ENCODE measurements at places on chromosomes 6 and 20.

- DNase-seq, result no peak
These were observed 25.1 kb downstream of the PLAGL1 start for GRCh38 chr6:143982968-143983367.

DNA sequence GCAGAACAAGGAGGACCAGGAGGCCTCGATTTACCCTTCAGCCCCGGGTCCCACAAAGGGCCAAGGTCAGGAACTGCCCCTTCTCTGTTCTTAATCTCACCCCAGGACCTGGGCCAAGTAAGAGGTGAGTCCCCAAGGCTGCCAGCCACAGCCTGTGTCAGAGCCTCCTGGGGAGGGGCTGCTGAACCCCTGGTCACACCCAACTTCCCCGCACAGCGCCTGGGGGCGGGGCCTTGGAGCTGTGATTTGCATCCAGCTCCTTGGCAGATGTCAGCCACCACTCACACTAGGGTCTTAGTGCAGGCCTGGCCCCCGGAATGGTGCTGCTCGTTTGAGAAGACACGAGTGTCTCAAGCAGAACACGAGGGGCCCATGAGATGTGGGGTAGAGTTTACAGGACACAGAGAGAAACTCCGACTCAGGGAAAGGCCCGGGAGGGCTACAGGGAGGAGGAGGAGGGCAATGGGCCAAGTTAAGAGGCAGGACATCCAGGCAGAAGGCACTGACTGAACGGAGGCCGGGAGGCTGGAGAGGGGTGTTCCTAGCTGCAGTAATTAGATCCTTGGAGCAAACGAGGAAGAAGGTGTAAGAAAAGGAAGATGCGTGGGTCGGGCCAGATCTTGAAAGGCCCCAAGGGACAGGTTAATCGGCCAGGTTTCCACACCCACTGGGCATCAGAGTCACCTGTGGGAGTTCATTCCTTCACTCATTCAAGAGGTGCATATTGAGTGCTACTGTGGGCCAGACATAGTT, 26.9 kb downstream of the ZBP1 start:
- DNase-seq, result no peak

DNA sequence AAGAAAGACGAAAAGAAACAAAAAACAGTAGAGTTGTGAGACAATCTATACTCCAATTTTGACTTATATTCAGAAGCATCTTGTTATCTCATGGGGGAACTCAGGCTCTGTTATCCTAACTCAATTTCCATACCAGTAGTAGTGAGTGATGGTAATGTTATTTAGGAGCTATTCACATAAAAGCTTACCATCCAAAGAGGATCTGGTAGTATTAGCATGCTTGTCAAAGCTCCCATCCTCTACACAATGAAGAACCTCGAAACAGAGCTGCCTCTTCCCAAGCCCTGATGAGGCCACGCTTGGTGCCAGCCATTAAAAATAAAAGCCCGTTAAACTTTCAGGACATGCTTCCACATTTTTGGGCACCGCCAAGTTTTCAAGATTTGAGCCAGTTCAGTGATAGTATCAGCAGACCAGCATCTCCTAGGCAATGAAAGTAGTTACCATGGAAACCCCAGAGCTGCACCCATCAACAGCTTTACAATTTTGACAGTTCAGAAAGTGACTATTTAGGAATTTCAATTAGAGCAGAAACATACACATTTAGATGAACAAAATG, 173.3 kb downstream of the CD83 start:
- DNase-seq, result no peak

DNA sequence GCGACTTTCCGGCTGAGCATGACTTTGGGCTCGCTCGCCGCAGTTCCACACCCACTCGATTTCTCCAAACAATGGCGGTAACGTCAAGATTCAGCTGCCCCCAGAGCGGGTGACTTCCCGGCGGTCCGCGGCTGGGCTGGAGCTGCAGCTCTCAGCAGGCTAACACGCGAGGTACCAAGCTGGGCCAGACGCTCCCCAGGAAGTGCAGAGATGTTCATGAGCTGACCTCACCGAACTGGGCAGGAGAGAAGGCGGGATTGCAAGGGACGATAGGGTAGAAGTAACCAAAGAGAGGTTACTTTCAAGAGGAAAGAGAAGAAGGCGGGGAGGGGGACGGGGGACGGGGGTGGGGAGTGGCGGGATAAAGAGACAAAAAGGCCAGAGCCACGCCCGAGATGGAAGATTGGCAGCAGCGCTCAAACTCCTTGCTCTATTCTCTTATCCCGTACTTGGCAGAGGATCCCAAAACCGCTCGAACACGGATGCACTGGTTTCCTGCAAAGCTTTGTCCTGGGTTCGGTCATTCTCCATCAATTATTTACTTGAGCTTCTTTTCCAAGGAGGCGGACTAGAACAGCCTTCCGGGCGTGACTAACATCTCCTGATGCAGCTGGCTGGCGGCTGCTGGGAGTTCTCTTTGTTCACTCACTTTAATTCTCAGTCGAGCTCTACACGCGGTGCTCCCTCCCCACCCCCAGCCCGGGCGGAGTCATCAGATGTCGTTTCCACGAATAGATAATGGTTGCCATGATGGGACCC, at the start of gene MTCL3:
TSS of gene MTCL3 (minus strand) at position 626 of the 759 bp plus-strand sequence.
- DNase-seq, result no peak

GRCh38 chr20:47508278-47508677, 6.6 kb downstream of the NCOA3 start:
- no peak for DNase-seq

DNA sequence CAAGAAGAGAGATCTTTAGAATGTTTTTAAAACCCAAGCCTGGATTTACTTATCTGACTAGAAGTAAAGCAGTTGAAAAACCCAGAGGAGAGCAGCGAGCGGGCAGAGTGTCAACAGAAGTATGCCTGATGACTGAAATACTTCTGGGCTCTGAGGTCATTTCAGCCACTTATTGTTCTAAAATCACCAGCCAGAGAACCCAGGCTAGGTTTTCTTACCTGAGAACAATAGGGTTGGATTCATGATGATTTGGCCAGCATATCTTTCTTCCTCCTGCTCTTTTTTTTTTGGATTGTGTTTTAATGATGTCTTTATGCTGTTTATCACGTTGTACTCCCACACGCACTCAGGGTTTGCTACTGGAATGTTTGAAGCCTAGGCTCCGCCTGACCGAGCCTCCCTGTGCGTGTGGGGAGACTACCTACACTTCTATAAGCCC, 63.0 kb upstream of the KIF25 start:
- DNase-seq, result no peak

DNA sequence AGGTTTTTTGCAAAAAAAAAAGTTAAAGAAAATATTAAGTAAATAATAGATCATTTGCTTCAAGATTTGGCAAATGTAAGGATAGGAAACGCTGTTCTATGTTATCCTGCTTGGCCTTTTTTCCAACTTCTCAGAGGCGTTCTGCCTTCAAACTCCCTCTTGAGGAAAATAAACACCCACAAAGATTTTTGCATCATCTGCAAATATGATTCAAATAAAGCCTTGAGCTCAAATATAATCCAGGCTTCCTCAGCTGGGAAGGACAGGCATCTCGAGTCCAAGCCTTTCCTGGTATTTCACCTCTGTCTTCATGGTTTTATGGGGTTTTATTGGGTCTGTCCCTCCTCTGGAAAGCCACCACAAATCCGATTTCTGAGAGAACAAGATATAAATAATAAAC, 67.7 kb upstream of the PTPN1 start:
- DNase-seq, result no peak

DNA sequence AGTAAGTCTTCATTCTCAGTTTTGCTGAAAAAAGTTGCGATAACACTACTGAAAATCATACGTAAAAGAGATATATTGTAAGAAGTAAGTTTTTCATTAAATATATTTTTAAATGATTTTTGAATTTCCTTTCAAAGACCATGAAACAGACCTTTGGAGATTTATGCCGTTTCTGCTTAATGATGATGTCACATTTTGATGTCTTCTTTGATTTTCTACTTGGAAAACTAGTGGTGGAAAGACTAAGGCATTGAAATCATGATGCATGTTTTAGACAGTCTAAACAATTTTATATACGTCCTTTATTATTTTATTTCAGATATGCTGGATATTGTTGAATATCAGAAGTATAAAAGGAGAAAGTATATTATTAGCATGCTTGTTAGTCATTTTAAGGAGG, 33.7 kb downstream of the EYA4 start:
- DNase-seq, result no peak

DNA sequence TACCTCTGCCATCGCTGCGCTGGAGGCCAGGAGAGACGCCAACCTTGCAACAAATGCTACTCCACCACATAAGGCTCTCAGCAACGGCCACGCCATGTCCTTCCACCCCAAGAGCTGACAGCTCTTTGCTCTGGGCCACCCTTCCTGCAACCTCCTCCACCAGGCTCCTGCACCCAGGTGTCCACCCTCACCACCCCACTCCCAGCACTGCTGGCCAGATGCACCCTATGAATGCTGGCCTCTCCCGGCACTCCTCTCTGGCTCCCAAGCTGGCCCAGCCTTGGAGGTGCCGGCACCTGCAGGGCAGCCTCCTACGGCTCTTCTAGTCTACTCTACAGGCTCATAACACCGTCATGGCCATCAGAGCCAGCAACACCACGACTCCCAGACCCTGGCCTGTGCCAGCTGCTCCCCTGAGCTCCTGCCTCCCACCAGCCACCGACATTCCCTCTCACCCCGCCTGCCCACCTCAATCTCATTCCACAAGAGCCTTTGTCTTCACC, 11.2 kb downstream of the TAF4 start:
- DNase-seq, result no peak

- DNase-seq, result no peak
These were observed 1.1 kb downstream of the LRRC1 start for GRCh38 chr6:53795702-53796450.

DNA sequence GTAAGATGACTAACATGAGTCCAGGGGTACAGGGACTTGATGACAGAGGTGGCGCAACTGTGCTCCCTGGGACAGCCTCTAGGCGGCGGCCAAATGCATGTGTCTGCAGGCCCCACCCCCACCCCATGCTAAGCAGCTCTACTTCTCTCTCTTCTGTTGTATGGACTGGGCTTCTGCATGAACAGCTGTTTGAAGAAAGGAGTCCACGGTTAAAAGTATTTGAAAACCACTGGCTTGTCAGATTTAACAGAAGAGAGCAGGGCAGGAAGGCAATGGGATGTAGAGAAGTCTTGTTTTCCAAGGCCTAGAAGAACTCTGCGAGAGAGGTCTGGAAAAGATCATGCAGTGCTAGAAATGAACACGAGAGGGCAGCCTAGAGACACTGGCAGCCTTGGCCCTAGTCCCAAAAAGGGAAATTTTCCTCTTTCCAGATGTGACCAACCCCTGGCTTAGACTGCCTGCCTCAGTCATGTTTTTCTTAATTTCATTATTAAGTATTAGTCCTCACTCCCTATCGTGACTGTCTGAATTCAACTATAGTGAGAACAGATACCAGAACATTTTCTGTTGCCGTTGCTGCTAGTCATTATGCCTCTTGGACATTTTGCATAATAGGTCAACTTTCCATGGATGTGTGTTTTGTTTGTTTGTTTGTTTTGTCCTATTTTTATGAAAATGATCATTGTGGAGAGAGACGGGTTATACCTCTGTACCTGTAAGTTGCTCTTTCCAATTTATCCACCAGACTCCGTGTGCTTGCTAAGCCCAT, 265.0 kb downstream of the ADGRG6 start:
- no peak for DNase-seq

DNA sequence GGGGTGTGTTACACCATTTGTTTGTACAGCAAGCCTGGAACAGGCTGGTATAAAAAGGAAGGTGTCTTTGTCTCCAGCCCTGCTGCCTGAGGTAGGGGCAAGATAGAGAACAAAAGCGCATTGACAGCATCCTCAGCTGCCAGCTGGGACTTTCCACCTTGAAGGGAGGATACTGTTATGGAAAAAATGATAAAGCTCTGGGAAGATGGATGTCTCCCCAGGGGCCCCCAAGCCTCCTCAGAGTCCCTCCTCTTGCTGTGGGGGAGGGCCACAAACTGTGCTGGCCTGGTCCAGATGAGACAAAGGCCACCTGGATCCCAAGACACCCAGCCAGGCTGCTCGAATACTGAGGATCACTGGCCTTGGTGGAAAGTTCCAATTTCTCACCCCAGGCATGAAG, 13.0 kb downstream of the REM1 start:
- DNase-seq, result no peak

DNA sequence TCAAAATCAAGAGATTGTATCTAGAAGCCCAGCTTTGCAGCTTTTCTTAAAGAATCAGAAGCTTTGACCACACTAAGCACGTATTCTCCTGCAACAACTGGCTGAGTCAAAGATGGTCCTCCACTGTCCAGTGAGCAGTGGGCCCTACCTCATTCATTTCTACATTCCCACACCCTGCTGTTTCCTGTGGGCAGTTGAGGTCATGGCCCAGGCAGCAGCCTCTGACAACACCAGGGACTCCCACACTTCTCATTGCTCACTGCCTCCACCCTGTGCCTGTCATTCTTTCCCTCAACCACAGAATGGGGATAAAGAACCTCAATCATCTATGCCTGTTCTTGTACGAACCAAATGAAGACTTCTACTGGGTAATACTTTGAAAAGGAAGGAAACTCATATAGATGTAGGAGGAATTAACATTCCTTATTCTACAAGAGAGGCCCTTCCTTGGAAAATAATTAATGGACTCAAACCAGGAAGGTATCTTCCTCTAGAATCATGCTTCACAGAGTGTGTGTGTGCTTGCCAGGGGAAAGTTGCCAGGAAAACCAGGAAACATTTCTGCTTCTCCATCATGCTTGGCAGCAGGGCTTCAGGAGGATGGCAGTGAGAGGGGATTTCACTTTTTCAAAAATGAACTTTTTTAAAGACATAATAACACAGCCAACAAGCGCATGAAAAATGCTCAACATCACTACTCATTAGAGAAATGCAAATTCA, 191.7 kb upstream of the RIN2 start:
- DNase-seq, result no peak

DNA sequence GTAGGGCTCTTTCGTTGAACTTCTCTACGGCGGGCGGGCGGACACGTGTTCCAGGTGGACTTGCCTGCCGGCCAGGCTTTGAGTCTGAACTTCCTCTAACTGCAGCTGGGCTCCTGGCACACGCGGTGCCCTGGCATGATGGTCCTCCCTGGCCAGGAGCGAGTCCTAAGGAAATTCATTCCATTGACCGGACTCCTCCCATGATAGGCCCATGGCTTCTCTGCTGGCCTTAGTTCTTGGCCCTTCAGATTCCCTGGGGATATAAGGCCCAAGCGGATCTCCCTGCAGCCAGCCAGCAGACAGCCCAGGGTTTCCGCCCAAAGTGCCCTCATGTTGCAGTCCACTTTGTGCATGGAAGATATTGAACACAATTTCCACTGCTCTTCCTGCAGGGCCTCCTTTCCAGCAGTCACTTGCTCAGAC, 39.4 kb downstream of the TBC1D7 start:
- no peak for DNase-seq

Measured in activated CD8-positive, alpha-beta memory T cell treated with anti-CD3 and anti-CD28 coated beads for 4 hours (primary cell).